ENCODE measurements at places on chromosomes 5 and 9.

- DNase-seq = no peak
Observed at GRCh38 chr5:107652839-107653607, 17.7 kb downstream of the EFNA5 start.

- no peak for DNase-seq
Observed at GRCh38 chr9:87567571-87567970, 69.9 kb downstream of the DAPK1 start.

DNA sequence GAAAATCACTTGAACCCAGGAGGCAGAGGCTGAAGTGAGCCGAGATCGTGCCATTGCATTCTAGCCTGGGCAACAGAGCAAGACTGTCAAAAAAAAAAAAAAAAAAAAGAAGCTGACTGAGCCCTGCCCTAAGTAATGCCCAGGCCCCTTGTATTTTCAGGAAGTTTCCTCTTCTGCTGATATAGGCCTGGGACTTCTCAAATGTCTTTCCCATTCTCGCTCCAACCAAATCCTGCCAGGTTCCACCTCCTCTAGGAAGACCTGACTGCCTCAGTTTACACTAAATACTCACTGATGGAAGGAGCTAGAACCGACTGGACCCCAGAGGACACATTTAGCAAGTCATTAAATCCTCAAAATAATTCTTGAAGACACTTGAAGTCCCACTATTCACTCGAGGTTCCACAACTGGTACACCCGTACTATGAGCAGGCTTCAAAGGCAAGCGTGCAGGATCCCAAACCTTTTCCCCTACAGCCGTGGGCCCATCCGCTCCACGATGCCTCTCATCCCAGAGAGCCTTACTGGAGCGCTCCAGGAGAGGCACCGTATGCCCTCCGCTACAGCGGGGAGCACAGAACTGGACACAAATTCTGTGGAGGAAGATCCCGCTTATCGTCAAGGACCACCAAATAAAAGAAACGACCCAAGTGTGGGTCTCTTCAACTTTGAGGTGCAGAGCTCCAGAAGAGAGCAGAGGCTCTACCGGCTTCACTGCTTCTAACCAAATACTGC, 676 bp downstream of the NOL6 start:
- DNase-seq = no peak

DNA sequence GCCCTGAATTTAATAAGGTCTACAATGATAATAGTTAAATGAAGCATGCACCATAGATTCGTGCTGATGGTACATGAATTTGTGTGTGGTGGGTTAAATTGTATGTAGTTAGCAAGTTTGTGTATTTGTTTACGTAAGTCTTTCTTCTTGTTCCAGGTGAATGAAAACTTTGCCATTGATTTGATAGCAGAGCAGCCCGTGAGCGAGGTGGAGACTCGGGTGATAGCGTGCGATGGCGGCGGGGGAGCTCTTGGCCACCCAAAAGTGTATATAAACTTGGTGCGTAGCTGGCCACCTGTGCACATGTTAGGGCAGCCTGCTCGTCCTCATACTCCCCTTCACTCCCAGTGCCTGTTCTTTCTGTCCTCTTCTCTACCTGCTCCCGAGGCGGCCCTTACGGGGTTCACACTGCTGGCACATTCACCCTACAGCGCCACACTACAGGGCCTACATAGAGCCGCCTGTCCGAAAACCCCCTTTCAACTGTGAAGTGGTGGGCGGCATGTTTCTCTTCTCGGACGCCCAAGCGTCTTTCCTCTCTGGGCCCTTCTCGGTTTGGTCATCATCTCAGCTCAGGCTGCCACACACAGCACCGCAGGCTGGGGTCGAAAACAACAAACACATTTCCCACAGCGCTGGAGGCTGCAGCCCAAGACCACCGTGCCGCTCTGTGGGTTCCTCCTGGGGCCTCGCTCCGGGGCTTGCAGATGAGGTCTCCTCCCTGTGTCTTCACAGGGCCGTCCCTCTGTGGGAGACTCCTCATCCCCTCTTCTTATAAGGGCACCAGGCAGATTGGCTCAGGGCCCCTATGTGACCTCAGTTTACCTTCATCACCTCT, 13.2 kb downstream of the NDUFS6 start:
- no peak for DNase-seq

All from BE2C (cell line).